ENCODE measurements at places on chromosomes 12 and 14. TPM values are rescaled to one million over a fixed set of nuclear protein-coding genes. Genes with fewer than 3 reads are reported as not detected.
A peak's percentile ranks its signal among the peaks of the same experiment; 100 is the strongest.

The RBP5 gene
- 1.3 TPM for total RNA-seq

DNA sequence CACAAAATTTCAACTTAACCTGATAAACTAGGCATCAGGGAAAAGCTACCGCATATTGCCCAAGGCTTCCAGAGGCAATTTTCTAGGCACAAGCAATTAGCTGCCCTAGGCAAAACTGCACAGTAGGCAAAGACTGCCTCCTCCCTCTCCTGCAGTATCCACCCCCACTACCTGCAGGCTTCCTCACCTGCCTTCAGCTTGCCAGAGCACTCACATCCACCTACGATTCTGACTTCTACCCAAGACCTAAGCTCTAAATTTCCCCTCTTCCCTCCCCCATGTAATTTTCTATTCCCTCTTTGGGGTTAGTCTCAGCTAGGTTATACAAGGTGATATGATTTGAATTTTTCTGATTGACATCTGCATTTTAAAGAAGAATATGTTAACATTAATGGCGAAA is 21.9 kb upstream of the CCDC196 start:
- DNase-seq, result no peak
- H3K4me1 ChIP-seq, result no peaks in the 10 kb centered on the region
- H3K27ac ChIP-seq, result no peak overlapping the region
- H3K27me3 ChIP-seq, result no peaks in the 10 kb centered on the region
- no peak overlapping the region for H3K4me3 ChIP-seq

- no peak for DNase-seq
- H3K27ac ChIP-seq, result no peak overlapping the region
- H3K4me3 ChIP-seq, result no peak overlapping the region
- no peaks in the 10 kb centered on the region for H3K27me3 ChIP-seq
- no peaks in the 10 kb centered on the region for H3K36me3 ChIP-seq
Observed at GRCh38 chr12:121062391-121063045, 23.5 kb upstream of the OASL start.

The SYNE2 gene
- 94.2 TPM for total RNA-seq

GRCh38 chr12:125166041-125166440 is 100.8 kb downstream of the AACS start:
- DNase-seq, result no peak
- H3K36me3 ChIP-seq, result no peaks in the 10 kb centered on the region
- H3K27ac ChIP-seq, result no peak overlapping the region
- H3K27me3 ChIP-seq, result peaks cover 35% of the 10 kb centered on the region
- no peak overlapping the region for H3K4me3 ChIP-seq
- no peaks in the 10 kb centered on the region for H3K4me1 ChIP-seq

The LRRC10 gene
- total RNA-seq, result not detected

- no peak overlapping the region for H3K4me3 ChIP-seq
- H3K27me3 ChIP-seq, result no peaks in the 10 kb centered on the region
- H3K4me1 ChIP-seq, result no peaks in the 10 kb centered on the region
Observed at GRCh38 chr14:77495334-77495733, 3.3 kb downstream of the ISM2 start.

- no peak overlapping the region for H3K4me3 ChIP-seq
- no peak overlapping the region for H3K27ac ChIP-seq
- H3K4me1 ChIP-seq, result no peaks in the 10 kb centered on the region
- H3K27me3 ChIP-seq, result no peaks in the 10 kb centered on the region
- no peak for DNase-seq
Observed at GRCh38 chr12:20474443-20474842, 106.1 kb downstream of the PDE3A start.

DNA sequence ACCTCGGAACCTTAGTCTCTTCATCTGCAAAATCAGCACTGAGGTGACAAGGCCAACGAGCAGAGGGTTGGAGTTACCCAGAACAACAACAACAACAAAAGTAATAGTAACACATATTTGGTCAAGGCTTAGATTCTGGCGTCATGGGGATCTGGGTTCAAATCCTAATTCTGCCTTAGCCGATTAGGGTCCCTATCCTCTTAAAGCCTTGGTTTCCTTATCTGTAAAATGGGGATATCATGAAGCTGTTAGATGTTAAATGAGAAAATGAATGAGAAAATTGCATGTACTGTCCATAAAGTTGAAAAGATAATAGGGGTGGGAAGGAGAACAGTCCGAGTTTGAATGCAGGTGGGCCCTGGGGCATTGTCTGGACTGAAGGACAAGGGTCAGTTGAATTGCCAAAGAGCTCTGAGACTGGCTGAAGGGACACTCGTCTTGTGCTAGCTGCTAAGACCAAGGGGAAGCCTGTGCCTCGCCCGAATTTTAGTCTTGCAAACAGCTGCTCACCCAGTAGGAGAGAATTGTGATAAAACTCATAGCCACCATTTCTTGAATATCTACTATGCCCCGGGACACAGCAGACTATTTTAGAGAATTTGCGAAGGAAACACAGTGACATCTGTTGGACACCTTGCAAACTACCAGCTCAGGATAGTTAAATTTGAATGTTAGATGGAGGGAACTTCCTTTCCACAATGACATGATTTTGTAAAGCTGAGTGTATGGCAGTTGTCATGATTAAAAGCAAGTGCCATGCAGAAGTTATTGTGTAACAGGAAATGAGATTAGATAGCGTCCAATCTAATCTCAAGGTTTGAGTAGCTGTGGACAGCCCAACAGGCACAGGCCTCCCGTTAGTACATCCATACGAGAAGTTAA is 6.8 kb upstream of the HNF1A start:
- no peak overlapping the region for H3K4me3 ChIP-seq
- no peaks in the 10 kb centered on the region for H3K4me1 ChIP-seq
- DNase-seq, result peak; percentile 58
- H3K27ac ChIP-seq, result no peak overlapping the region
- H3K36me3 ChIP-seq, result no peaks in the 10 kb centered on the region

GRCh38 chr14:94158239-94158883 is 15.8 kb upstream of the PPP4R4 start:
- H3K27ac ChIP-seq, result no peak overlapping the region
- H3K27me3 ChIP-seq, result 0 out of 2 replicates have a peak, but pooled peaks cover 11% of the 10 kb centered on the region
- no peak overlapping the region for H3K4me3 ChIP-seq
- no peak for DNase-seq
- no peaks in the 10 kb centered on the region for H3K4me1 ChIP-seq

The SSPN gene
- total RNA-seq, result 14.0 TPM

The SYNDIG1L gene
- 0.52 TPM for total RNA-seq

- H3K36me3 ChIP-seq, result no peaks in the 10 kb centered on the region
- H3K27ac ChIP-seq, result no peak overlapping the region
- no peaks in the 10 kb centered on the region for H3K4me1 ChIP-seq
- H3K4me3 ChIP-seq, result no peak overlapping the region
- H3K27me3 ChIP-seq, result no peaks in the 10 kb centered on the region
Observed at GRCh38 chr12:24796876-24797275, 152.0 kb downstream of the BCAT1 start.

- no peaks in the 10 kb centered on the region for H3K36me3 ChIP-seq
- peaks cover 48% of the 10 kb centered on the region for H3K27me3 ChIP-seq
- peaks cover 17% of the 10 kb centered on the region for H3K4me1 ChIP-seq
- no peak overlapping the region for H3K27ac ChIP-seq
- H3K4me3 ChIP-seq, result no peak overlapping the region
Observed at GRCh38 chr14:76772300-76773187, 11.3 kb downstream of the VASH1 start.
